NCI-H345 (cell line): ENCODE measurements at places on chromosomes 7 and 10.
A peak's percentile ranks its signal among the peaks of the same experiment; 100 is the strongest.

DNA sequence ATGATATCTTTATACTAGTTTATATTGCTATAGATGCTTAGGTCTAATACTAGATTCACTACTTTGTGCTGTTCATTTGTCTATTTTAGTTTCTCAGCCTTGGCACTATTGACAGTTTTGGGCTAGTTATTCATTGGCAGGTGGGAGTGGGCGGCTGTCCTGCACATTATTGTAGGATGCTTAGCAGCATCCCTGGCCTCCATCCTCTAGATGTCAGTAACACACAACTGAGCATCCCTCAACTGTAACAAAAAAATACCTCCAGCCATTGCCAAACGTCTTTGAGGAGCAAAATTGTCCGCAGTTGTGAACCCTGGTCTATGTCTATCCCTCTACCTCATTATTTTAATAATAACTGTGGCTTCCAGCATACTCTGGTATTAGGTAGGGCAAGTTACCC is 34.4 kb upstream of the PNLIP start:
- DNase-seq: no peak

DNA sequence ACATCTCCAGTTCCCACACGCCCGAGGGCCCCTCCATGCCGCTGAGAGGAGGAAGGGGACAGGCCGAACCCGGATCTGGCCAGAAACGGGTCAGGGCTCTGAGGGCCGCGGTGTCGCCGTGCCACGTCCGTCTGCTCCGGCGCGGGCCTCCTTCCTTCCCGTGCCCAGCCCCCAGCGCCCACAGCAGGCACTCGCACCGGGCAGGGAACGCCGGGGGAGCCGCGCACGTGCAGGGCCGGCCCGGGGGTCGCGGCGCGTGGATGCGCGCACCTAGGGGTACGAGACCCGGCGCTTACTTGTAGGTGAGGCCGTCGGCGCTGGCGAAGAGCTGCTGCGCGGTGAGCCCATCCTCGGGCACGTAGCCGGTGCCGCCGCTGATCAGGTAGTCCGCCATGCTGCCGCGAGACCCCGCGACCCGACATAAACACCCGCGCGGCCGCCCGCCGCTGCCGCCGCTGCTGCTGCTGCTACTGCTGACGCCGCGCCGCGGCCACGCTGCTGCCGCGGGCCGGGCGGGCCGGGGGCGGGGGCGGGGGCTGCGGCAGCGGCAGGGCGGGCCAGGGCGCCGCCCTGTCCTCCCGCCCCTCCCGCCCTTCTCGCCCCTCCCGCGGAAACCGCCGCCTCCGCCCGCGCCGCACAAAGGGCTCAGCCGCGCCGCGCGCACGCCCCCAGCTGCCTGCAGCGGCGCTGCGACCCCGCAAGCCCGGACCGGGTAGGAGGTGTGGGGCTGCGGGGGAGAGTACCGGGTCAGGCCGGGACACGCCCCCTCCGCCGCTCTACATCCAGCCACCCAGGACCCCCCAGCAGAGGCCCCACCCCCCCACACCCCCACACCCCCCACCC is 4.1 kb downstream of the IMPDH1 start:
- DNase-seq: peak; percentile 57

- DNase-seq: peak; percentile 97
Measured at GRCh38 chr7:36303202-36304098, 86.2 kb upstream of the ANLN start.

- DNase-seq: peak; percentile 35
Measured at GRCh38 chr7:87600130-87601124, at the start of gene ABCB1. TSS of gene ABCB1 (minus strand) at chr7:87600884. CDS start at chr7:87600184, 700 bp downstream.

DNA sequence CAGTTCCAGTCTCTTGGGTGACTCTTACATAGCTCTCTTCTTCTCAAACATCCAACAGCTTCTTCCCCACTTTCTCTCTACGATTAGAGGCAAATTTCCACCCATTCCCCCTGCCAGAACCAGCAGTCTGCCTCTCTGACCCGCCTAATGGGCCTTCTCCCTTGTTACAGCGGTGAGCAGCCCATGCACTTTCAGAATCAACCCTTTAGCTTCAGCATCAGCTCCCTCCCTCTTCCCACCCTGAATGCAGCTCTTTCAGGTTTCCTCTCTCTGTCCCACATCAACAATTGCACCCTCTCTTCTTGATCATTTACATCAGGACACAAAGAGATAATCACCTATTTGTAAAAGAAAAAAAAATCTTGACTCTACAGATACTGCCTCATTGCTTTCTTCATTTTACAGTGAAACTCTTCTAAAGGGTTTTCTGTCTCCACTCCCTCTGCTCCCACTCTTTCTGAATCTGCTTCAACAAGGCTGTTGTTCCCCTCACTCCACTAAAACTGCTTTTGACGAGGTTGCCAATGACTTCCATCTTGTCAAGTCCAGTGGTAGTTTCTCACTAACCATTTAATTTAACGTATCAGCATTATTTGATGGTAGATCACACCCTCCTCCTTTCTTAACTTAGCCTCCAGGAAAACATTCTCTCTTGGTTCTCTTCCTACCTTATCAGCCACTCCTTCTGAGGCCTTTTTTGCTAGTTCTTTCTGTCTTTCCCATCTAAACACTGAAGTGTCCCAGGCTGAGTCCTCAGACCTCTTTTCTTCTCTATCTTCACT is 106.6 kb downstream of the NPY start:
- DNase-seq: no peak

GRCh38 chr10:1119027-1119426 is 62.8 kb downstream of the WDR37 start:
- DNase-seq: no peak

- no peak for DNase-seq
Measured at GRCh38 chr7:108037741-108038140, 34.8 kb upstream of the LAMB1 start.

- DNase-seq: no peak
Measured at GRCh38 chr7:115145512-115145911, 223.6 kb downstream of the MDFIC start.

GRCh38 chr10:51023636-51024035 is 50.7 kb upstream of the PRKG1 start:
- no peak for DNase-seq
